Activated CD4-positive, alpha-beta T cell treated with anti-CD3 and anti-CD28 coated beads, Interleukin-2, amount 50 U/mL, for 24 hours (primary cell): ENCODE measurements at places on chromosomes 4 and X.

DNA sequence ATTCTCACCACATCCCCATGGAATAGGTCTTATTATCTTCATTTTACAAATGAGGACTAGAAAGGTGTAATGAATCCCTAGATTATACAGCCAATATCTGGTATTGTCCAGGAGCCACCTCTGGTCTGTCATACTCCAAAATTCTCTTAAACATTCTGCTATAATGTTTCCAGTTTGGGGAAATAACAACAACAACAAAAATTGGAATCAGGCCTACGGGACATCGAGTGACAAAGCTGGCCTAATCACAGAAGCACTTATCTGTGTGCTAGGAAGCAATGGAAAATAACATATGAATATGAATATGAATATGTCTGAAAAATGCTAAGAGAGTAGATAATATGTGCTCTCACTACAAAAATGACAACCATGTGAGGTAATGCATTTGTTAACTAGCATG, 264.1 kb downstream of the GASK1B start:
- no peak for DNase-seq

DNA sequence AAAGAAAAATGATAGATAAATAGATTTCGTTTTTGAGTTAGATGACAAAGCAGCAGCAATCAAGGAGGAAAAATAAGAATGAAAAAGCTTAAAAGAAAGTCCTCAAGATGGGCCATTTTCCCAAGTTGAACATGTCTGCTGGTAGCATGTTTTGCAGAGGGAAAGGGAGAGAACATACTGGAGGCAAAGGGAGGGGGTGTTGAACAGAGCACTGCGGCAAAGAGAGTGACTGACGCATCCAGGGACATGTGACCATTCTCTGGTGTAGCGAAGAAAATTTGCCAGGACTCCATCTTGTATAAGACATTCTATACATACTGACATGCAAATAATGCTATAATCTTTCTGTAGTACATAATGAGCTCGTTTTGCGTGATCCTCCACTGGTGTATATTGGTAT, 1.2 kb downstream of the LINC00632 start:
- DNase-seq = no peak

- DNase-seq = no peak
Measured at GRCh38 chr4:9994246-9994847, 26.9 kb downstream of the SLC2A9 start.

DNA sequence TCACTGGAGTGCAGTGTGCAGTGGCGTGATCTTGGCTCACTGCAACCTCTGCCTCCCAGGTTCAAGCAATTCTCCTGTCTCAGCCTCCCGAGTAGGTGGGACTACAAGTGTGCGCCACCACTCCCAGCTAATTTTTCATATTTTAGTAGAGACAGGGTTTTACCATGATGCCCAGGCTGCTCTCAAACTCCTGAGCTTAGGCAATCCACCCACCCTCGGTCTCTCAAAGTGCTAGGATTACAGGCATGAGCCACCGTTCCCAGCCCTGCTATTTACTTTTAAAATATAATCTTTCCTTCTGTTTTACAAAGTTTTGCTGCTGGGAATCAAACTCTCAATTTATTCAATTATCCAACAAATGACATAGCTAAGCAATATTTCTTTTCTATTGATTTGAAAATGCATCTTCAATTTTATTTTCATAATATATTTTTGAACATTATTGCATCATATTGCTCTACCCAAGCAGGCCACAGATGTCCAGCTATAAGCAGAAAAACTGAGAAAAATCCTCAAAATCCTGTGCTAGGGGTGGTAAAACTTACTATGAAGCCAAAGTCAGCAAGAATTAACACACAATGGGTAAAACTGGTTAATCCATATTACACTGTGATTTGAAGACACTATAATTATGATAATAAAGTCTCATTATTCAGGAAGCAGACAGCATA, 5.2 kb downstream of the TIFA start:
- DNase-seq = no peak

DNA sequence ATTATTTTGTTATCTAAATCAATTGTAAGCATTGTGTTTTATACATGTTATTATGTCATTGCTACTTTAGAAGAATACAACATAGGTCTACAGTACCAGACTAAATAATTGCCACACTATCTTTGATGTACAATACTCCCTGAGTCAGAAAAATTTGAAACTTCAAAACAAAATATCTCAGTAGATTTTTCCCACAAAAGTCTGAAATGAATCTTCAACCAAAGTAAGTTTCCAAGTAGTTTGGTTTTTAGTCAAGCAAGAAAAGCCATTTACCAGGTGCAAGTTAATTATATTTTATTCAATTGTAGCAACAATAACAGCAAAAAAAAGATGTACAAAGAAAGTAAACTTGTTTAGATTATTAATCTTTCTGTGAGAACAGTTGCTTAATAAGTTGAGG, 11.4 kb upstream of the PARM1 start:
- DNase-seq = no peak

DNA sequence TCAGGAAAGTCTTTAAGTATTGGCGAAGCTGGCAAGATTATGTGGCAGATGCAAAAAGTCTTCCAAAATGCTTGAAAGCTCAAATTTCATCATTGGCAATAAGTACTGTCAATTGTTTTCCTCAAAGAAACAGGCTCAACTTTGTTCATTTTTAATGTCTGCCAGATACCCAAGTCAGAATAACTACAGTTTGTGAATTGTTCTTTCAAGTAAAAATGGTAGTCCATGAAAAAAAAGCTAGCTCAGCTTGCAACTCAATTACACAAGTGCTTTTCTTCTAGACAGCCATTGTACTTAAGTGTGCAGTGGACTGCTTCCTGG, 70.5 kb downstream of the AFF1 start:
- DNase-seq = no peak
